ENCODE measurements at places on chromosomes 2 and 18. TPM values are rescaled to one million over a fixed set of nuclear protein-coding genes. Genes with fewer than 3 reads are reported as not detected.

CCDC148 gene
- polyA plus RNA-seq, result 7.4 TPM

THUMPD2 gene
- 21.2 TPM for polyA plus RNA-seq

PDE11A gene
- polyA plus RNA-seq, result 7.4 TPM

GRCh38 chr2:151906633-151906998 lies 78.4 kb upstream of the ARL5A start:
- DNase-seq, result no peak

DNA sequence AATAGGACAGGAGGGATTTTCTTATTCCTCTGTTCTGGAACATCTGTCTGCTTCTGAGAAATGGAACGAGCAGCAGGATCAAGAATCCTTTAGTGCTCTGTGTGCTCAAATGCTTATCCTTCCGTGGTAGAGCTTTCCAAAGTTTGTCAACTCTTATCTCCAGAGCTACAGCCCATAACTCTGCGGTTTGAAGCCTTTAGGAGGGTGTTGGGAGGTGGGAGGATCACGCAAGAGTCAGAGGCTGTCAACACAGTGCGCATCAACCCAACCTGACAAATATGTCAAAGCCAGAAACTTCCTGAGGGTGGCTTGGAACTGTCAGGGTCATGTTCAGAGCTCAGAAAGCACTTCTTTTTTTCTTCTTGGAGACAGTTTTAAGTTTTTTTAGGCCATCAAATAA lies 95.9 kb downstream of the CRIM1 start:
- no peak for DNase-seq

Measured in right renal pelvis (tissue), 4 donors.